ENCODE measurements at places on chromosomes 3 and 15.

- DNase-seq = no peak
Measured at GRCh38 chr15:33649217-33649933, 318.9 kb upstream of the CHRM5 start.

DNA sequence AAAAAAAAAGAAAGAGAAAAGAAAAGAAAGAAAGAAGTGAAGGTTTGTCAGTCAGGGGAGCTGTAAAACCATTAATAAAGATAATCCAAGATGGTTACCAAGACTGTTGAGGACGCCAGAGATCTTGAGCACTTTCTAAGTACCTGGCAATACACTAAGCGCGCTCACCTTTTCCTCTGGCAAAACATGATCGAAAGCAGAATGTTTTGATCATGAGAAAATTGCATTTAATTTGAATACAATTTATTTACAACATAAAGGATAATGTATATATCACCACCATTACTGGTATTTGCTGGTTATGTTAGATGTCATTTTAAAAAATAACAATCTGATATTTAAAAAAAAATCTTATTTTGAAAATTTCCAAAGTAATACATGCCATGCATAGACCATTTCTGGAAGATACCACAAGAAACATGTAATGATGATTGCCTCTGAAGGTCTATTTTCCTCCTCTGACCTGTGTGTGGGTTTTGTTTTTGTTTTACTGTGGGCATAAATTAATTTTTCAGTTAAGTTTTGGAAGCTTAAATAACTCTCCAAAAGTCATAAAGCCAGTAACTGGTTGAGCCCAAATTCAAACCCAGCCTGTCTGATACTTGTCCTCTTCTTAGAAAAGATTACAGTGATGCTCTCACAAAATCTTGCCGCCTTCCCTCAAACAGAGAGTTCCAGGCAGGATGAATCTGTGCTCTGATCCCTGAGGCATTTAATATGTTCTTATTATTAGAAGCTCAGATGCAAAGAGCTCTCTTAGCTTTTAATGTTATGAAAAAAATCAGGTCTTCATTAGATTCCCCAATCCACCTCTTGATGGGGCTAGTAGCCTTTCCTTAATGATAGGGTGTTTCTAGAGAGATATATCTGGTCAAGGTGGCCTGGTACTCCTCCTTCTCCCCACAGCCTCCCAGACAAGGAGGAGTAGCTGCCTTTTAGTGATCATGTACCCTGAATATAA lies 2.0 kb downstream of the B2M start:
- no peak for DNase-seq

DNA sequence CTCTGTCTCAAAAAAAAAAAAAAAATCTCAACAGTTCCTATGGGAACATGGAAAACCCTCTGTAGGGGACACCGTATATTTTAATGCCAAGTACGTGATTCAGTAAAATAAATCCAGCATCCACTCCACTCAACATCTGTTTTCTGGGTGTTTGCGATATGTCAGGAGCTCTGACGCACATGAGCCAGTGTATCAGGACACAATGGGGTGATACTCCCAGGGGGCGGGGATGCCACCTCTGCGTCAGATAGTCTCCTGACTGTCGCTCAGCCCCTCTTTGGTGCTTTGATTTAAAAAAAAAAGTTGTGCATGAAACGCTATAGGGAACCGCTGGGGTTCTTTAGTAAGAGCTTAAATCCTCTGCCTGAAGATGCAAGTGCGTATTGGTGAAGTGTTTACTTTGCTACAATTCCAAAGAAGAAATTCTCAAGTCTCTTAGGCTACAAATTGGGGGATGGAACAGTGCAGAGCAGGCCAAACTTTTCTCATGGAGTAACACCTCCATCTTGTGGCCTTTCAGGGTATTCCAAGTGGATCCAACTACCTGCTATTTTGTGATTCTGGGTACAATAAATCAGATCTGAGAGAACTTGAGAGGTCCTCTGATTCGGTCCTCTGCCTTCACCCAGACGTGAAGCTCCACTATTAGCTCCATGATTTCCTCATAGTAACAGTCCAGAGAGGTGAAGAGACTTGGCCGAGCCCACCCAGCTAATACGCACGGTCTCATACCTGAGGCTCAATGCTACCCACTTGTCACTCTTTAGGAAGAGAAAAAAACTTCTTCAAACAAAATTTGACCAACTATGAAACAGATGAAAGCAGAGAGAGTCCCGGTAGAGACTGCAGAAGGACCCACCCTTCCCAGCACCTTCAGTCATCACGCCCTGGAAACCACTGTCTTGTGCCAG lies 9.3 kb upstream of the NR2E3 start:
- DNase-seq = peak; percentile 43

- no peak for DNase-seq
Measured at GRCh38 chr15:49916998-49917397, 202.0 kb downstream of the ATP8B4 start.

DNA sequence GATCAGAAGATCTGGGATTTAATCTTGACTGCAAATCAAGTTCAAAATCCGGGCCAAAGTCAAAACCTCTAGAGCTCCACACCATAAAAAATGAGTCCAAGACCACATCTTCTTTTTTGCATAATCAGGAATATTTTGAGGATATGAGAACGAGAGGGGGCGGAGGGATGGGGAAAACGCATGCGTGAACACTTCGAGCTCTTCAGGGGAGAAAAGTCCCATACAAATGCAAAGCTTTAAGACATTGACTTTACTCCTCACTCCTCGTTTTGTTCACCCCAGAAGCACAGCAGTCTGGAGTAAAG lies 68.2 kb downstream of the SUMF1 start:
- no peak for DNase-seq

GRCh38 chr3:184796551-184796950 lies 15.4 kb upstream of the VPS8 start:
- DNase-seq = no peak

GRCh38 chr3:184414418-184415202 lies 34.8 kb downstream of the CHRD start:
- DNase-seq = no peak

GRCh38 chr3:39254806-39255449 lies 24.9 kb downstream of the CX3CR1 start:
- peak; percentile 20 for DNase-seq

DNA sequence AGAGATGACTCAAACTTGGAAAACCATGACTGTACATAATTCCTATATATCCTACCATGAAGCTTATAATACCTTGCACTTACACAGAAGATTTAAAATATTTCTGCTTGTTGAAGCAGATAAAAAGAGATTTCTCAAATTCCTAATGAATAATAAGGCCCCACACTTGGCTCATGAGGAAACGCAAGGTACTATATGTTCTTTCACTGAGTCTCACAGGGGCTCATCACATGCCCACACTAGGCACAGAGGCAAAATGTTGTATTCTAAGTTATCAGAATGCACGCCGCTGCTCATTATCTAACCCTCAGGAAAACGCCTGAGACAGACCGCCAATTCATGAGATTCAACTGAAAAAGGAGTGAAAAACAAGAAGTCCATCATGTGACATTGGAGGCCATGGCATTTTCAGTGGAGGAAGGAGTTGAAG lies 5.6 kb downstream of the MYO1E start:
- no peak for DNase-seq

DNA sequence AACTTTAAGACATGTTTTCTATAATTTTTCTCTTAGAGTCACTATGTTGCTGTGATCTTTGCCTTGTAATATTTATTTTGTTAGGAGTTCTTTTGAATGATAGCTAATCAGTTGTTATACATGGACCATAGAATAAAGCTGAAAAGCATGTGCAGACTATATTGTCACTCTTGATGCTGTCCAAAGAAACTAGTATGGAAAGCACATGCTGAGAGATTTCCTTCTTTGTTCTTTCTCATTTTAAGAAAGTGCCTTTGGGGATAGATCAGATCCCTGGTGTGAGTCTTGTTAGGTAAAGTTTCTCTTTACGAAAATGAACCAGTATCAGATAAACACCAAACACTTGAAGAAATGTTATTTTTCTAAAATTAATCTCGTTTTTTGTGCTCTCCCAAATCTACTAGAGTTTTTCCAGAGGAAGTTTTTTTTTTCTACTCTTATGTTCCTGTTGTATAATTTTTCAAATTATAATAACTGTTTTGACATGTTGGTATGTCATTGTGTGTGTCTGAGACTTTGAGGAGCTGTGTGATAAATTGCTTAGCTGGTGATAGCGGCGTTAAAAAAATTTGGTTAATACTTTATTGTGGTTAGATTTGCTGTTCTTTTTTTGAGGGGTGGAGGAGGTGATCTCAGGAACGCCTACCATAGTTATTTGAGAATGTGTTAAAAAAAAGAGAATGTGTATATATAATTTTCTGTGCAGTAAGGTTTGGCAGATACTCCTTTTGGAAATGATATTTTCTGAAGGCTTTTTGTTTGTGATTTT lies 2.2 kb downstream of the PIAS1 start:
- no peak for DNase-seq

GRCh38 chr3:58175437-58176184 lies 35.2 kb downstream of the DNASE1L3 start:
- no peak for DNase-seq

- DNase-seq = no peak
Measured at GRCh38 chr3:172530566-172530965, 7.3 kb upstream of the TNFSF10 start.

DNA sequence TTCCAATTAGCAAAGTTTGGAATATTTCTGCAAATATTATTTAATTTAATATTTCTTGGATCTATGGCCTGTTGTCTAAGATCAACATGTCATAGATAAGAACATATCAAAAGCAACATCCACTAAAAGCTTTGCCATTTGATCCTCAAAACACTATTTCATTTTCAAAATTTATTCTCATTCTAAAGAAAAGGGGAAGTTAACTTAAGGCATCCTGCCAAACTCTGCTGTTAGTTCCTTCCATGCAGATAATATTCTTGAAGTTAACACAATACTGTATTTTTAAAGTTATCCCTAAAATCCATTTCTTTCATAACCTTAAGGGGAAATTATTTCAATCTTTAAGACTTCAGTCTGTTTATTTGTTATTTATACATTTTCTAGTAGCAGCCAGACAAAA lies 28.2 kb upstream of the GBE1 start:
- DNase-seq = no peak

DNA sequence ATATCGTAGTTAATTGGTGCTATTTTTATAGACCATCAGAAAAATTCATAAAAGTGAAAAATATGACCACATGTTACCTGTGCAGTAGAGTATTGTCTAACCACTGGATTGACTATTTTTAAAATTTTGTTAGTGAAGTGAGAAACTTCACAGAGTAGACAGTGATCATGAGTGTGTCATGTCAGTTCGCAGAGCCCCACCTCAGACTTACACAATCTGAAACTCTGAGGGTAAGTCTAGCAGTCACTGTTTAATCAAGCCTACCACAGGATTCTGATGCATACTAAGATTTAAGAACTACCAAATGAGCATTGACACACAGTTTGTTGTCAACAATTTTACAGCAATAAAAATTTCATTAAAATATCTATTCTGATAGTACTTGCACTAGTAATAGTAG lies 552.9 kb upstream of the SUCLG2 start:
- no peak for DNase-seq

GRCh38 chr3:18295171-18295920 lies 129.8 kb downstream of the SATB1 start:
- DNase-seq = peak; percentile 73

DNA sequence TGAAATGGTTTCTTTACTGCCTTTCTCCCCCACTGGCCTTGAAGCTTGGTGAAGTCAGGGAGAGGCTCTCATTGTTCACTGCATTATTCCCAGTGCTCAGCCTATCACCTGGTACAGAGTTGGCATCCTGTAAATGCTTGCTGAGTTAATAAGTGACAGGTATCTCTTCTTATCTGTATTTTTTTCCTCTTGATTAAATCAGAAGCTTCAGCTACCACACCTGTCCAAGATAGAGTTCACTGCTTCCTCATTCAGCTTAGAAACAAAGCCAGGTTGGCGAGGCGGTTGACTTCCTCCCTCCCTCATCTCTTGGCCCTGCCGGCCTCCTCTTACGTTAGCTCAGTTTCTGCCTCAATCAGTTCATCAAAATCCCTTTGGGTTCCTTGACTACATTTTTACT lies 142.8 kb downstream of the LIPC start:
- no peak for DNase-seq

DNA sequence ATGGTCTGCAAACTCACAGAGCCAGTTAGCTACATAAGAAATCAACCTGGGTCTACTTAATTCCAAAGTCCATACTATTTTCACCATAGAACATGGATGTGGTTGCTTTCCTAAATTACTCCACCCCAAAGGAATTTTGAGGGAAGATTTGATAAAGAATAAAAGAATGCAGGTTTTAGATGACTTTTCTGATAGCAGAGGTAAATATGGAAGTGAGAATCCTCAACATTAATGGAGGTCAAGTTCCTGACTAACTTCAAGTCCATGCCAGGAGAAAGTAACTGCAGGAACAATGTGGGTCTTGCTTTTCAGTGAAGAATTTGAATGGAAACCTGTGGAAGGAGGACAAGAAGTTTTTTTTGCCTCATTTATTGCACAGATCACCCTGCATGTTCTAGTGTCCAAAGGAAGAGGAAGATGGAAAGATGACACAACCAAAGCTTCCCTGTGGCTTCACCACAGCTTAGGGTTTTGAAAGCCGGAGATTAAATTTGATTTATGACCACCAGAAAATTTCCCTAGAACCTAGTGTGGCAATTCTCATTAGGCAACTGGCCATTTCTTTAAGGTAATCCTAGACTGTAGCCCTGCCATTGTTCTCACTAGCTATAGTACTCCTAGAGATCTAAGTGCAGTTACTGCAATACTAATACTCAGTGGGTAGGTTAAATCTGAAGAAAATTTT lies 429.7 kb downstream of the RAP2B start:
- DNase-seq = peak; percentile 32

DNA sequence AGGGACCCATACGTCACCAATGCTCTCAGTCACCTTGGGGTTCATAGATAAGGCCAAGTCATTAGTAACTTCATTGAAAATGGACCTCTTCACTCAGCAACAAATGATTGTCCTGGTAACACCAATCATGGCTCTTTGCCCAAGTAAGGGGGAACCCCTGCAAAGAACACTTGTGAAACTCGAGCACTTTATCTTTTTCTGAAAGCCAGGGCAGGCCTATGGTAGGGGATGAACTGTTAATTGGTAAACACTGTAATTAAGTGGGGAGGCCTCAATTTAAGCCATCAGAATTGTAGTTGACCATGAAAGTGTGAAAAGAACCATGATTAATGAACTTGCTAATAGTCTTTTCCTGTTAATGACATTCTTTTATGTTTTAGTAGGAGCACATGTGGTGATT lies 73.3 kb downstream of the ABHD5 start:
- no peak for DNase-seq

GRCh38 chr15:86263230-86263629 lies 183.6 kb downstream of the AGBL1 start:
- DNase-seq = no peak

- no peak for DNase-seq
Measured at GRCh38 chr3:67624078-67624477, 30.3 kb downstream of the SUCLG2 start.

DNA sequence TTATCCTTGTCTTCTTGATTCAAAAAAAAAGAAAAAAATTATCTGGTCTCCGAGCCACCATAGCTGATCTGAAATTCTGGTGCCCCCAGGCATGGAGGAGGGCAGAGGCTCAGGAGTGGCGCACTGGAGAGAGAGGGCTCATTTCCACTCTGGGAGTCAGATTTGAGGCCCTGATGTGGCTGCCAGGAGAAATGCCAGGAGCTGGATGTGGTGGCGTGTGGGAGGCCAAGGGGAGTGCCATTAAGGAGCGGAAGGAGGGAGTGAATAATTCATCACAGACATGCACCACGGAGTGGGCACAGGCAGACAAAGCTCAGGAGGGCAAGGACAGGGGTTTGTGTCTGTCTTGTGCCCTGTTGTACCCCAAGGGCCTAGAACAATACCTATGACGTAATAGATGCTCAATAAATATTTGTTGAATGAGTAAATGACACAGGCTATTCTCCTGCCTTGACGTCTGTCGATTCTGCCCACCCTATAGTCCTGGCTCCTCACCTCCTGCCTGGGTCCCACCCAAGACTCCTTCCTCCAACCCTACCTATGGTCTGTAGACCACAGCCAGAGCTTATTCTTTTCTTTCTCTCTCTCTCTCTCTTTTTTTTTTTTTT lies 12.0 kb upstream of the GRIP2 start:
- DNase-seq = no peak
